ENCODE measurements at places on chromosomes 16 and 17. TPM values are rescaled to one million over a fixed set of nuclear protein-coding genes. Genes with fewer than 3 reads are reported as not detected.

DNA sequence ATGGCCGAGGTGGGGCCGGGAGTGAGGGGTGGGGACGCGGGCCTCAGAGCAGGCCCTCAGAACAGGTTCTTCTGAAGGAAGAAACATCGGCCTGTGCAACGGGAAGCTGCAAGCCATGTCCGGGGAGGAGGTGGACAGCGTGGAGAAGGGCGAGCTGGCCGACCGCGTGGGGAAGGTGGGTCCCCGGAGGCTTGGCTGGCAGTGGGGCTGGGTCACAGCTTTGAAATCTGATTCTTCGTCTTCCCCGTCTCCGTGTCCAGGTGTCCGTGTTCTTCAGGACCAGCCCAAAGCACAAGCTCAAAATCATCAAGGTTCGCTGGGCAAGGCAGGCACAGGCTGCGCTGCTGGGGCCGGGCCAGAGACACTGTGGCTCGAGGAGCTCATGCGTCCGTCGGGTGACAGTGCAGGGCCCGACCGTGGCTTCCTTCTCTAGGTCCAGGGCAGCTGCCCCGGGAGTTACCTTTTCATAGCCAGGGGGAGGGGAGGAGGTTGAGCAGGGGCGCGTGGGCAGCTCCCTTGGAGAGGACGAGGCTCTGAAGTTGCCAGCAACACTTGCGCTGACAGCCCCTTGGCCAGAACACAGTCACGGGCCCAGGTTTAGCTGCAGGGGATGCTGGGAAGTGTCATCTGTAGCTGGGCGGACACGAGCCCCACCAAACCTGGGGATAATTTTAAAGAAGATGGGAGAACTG is 51.3 kb downstream of the MEAK7 start:
- DNase-seq = no peak

Gene MEOX1
- total RNA-seq = 1.2 TPM

DNA sequence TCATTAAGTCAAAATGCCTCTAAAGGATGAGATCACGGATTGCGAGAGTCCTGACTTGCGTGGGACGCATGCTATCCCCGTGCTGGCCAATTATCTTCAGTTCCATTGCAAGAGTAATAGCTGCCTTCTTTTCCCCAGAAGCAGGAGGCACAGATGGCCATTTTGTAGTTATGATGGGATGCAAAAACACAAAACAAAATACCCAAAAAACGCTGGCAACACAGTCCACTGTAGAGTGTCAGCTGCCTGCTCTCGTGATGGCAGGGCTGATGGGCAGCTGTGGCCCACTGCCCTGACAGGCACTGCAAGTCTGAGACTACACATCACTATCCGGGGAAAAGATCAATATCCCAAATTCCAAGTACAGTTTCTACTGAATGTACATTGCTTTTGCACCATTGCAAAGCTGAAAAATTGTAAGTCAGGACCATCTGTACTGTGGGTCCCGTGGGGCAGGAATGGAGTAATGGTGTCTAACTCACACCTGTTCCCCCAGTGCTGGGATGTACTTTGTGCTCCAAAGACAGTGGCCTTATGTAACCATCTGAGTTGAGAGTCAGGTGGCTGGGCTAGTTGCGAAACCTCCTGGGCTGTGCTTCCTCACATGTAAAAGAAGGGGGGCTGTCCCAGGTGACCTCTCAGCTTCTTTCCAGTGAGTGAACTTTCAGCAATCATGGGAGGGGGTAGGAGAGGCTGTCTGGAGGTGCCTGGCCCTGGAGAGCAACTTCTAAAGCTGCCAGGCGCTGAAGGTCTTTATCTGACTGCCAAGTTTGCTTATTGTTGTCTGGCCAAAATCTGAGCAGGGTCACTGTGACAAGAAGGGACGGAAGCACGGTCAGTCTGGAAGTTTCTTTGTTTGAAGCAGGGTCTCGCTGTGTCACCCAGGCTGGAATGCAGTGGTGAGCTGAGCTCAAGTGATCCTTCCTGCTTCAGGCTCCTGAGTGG is 4.7 kb downstream of the SLC47A1 start:
- no peaks in the 10 kb centered on the region for H3K4me1 ChIP-seq
- no peaks in the 10 kb centered on the region for H3K36me3 ChIP-seq
- H3K4me3 ChIP-seq = no peak overlapping the region
- H3K27me3 ChIP-seq = no peaks in the 10 kb centered on the region
- DNase-seq = peak; percentile 52
- peak overlapping the region; percentile 8 for H3K27ac ChIP-seq

- H3K27ac ChIP-seq = no peak overlapping the region
- no peaks in the 10 kb centered on the region for H3K27me3 ChIP-seq
- peaks cover 12% of the 10 kb centered on the region for H3K4me1 ChIP-seq
These were observed 41.7 kb downstream of the RMI2 start for GRCh38 chr16:11386791-11387546.

DNA sequence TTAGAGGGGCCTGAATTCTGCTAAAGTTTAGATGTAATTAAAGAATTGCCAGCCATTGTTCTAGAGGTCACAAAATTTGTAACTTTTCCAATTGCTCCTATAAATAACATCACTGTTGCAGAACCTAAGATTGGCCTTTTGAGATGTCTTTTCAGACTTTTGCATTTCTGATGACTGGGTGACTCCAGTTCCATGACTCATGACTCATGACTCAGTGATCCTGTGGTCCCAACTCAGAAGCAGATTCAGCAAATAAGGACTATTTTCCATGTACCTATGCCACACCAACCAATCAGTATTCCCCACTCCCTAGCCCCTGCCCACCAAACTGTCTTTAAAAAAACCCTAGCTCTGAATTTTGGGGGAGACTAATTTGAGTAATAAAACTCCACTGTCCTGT is 740.9 kb downstream of the CDH8 start:
- H3K4me1 ChIP-seq = no peaks in the 10 kb centered on the region
- no peak overlapping the region for H3K4me3 ChIP-seq
- DNase-seq = no peak

DNA sequence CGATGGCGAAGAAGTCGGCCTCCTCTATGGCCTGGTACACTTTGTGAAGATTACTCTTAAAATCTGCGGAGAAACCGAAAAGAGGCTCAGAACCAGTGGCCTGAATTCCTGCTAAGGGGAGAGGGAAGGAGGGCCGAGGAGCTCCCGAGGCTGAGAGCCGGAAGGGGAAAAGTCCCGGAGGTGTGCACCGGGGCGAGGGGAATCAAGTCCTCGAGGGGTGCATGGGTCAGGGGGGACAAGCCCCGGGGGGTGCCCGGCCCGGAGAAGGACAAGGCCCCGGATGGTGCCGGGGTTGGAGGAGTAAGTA is 495 bp downstream of the PARN start:
- H3K27ac ChIP-seq = peak overlapping the region; percentile 99
- no peak for DNase-seq
- peak overlapping the region; percentile 87 for H3K4me3 ChIP-seq
- H3K4me1 ChIP-seq = peaks cover 15% of the 10 kb centered on the region

- no peak overlapping the region for H3K4me3 ChIP-seq
- no peaks in the 10 kb centered on the region for H3K36me3 ChIP-seq
- no peak for DNase-seq
- H3K27ac ChIP-seq = no peak overlapping the region
- H3K4me1 ChIP-seq = no peaks in the 10 kb centered on the region
These were observed 146.0 kb downstream of the CDH11 start for GRCh38 chr16:64975821-64976220.

DNA sequence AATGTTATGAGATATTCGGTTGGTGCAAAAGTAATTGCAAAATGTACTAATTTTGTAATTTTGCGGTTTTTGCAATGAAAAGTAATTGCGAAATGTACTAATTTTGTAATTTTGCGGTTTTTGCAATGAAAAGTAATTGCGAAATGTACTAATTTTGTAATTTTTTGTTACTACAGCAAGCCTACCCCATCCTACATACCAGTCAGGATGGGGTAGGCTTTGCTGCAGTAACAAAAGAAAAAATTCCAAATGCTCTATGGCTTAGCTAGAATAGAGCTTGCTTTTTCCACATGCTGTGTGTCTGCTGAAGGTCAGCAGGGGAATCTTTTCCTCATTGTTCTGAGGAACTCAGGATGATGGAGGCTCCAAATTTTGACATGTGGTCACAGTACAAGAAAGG is 83.3 kb upstream of the GPRC5B start:
- H3K27ac ChIP-seq = no peak overlapping the region
- H3K36me3 ChIP-seq = no peaks in the 10 kb centered on the region
- H3K4me3 ChIP-seq = no peak overlapping the region
- H3K4me1 ChIP-seq = no peaks in the 10 kb centered on the region

GRCh38 chr17:75475851-75476250 is 19.4 kb downstream of the TMEM94 start:
- no peak overlapping the region for H3K4me3 ChIP-seq
- H3K27ac ChIP-seq = no peak overlapping the region
- DNase-seq = peak; percentile 81
- peaks cover 27% of the 10 kb centered on the region for H3K4me1 ChIP-seq

DNA sequence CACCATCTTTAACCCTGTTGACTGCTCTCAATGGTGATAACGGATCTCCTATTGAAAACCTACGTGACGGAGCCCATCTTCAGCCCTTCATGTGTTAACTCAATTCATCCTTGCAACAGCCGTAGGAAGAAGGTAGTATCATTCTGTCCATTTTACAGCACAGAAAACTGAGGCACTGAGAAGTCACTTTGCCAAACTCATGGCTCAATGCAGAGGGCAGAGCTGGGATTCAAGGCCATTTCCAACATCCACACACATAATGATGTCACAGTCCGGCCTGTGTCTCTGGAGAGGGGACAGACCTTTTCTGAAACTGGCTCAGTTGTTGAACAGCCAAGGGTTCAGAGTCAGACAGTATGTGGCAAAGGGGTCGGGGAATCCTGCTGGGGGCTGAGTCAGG is 52.6 kb upstream of the CMIP start:
- no peaks in the 10 kb centered on the region for H3K27me3 ChIP-seq
- no peak overlapping the region for H3K27ac ChIP-seq
- DNase-seq = no peak
- peaks cover 4% of the 10 kb centered on the region for H3K36me3 ChIP-seq
- H3K4me3 ChIP-seq = no peak overlapping the region
- peaks cover 3% of the 10 kb centered on the region for H3K4me1 ChIP-seq

GRCh38 chr17:17019430-17019762 is 22.9 kb upstream of the MPRIP start:
- no peaks in the 10 kb centered on the region for H3K36me3 ChIP-seq
- H3K27me3 ChIP-seq = no peaks in the 10 kb centered on the region
- H3K4me3 ChIP-seq = no peak overlapping the region
- peak overlapping the region; percentile 84 for H3K27ac ChIP-seq

Gene NPIPB6
- 6.1 TPM for total RNA-seq

Gene HOXB1
- not detected for total RNA-seq

Gene SPATA22
- total RNA-seq = not detected

DNA sequence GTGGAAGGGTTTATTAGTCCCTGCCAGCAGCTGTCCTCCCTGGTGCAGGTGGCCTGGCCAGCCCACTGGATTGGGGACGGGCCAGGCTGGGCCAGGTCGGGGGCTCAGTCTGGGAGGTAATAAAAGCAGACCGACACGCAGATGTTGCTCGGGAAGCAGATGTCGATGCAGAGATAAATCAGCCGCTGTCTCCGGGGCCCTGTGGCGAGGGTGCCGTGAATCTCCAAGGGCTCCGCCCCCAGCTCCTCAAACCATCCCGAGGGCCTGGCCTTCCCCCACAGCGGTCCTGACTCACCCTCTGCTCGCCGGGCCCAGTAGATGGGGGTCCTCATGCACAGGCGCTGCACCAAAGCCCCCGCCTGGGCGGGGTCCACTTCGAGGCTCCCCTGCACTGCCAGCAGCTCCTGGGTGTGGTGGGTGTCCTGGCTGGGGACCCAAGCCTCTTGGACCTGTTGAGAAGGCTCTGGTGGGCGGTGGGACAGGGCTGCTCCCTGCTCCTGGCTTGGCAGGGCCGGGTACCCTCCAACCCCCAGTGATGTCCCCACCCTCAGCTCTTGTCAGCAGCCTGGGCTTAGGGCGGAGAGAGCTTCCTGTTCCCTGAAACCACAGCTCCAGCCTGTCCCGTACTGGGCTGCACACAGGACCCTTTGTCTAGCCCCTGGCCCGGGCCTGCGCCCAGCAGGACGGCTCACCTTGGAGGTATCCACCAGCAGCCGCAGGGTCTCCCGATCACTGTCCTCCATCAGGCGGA is 1.2 kb downstream of the BRICD5 start:
- peaks cover 8% of the 10 kb centered on the region for H3K4me1 ChIP-seq
- H3K36me3 ChIP-seq = peaks cover 3% of the 10 kb centered on the region
- DNase-seq = no peak
- H3K4me3 ChIP-seq = no peak overlapping the region
- no peaks in the 10 kb centered on the region for H3K27me3 ChIP-seq

Gene TSPAN10
- total RNA-seq = 1.4 TPM

DNA sequence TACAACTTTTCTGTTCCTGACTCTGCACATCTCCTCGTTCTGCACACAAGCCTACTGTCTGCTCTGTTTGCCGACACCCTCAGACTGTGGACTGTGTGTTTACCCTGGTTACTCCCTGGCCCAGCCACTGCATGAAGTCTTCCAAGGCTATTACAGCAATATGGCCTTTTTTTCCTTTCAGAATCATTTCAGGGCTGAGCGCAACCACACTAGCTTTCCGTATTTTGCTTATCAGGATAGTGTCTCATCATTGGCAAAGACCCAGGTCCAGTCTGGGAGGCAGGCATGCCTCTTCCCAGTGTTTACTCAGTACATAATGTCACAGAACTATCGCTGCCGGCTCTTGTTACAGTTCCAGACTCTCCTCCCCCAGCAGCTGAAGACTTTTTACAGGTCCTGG is 10.1 kb downstream of the DNAH9 start:
- no peaks in the 10 kb centered on the region for H3K36me3 ChIP-seq
- H3K4me1 ChIP-seq = peaks cover 14% of the 10 kb centered on the region
- DNase-seq = peak; percentile 87
- H3K4me3 ChIP-seq = no peak overlapping the region

All from lung (tissue), 17 donors.